ENCODE measurements at places on chromosomes 2 and 18.

GRCh38 chr2:159265171-159265576, 21.3 kb downstream of the WDSUB1 start:
- DNase-seq: no peak

GRCh38 chr18:49920731-49921130, 107.4 kb upstream of the ACAA2 start:
- DNase-seq: no peak

- DNase-seq: peak; percentile 46
Measured at GRCh38 chr2:69642709-69643601, 584 bp downstream of the AAK1 start.

DNA sequence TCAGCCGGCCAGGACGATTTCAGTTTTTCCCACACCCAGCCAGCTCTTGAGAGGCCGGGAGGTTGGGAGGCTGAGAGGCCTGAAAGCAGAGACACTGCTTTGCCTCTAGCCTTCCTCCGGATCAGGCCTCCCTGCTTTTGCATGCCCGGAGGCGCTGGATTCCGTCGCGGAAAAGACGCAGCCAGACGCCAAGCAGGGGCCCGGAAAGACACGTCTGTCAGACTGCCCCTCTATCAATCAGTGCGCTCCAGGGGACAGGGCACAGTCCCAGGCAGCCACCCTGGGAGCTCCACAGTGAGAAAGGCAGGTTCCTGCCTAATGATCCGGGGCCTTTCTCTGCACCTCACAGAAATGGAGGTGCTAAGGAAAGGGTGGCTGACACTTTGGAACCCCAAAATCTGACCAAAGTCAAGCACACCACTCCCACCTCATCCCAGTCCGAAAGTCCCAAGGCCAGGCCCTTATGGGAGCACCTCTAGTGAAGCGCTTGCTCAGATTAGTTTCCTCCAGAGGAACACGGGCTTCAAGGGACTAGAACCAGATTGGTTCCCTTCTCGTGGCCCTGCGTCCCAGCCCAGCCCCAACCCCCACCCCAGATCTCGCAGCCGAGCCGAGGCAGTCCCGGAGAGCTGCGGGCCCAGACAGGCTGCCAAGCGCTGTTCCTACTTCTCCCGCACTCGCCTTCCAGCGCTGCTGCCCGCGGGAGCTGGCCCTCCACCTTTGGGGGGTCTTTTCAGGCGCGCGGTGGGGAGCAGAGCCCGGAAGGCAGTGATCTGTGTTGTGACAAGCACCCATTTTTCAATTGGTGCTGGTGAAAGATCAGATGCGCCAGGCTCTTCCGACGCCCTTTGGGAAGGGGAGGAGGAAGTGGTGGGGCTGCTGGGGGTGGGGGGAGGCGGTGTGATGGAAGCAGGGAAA, 5.0 kb downstream of the DLX1 start:
- no peak for DNase-seq

GRCh38 chr18:31508781-31509180, 10.8 kb downstream of the DSG2 start:
- DNase-seq: no peak

DNA sequence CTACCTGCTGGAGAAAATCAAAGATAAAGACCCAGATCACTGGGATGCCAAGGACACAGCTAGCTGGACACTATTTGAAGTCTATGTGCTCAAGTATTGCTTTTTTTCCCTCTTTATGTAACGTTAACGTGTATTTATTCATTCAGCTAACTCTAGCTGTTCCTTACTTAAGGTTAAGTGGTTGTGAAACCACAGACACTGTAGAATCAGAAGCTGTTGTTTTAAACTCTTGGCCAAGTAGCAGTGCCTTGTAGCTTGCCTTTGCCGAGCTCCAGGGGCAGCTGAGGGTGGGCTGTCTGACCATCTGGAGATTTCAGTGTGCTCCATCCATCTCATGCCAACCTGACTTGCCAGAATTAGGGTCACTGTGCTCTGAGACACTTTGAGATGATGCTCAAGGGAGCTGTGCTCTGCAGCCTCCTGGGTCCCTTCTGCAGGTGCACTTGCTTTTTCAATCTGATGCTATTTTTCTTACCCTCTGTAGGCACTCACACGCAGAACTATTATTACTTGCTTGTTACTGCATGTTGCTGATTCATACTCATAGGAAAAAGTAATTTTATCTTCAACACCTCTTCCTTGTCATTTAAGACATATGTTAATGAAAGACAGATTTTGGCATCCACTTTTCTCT, 116.2 kb downstream of the METTL8 start:
- DNase-seq: no peak

- no peak for DNase-seq
Measured at GRCh38 chr2:25590921-25591505, 82.4 kb downstream of the DTNB start.

GRCh38 chr2:113211226-113212105, 37.7 kb downstream of the PSD4 start:
- DNase-seq: no peak

DNA sequence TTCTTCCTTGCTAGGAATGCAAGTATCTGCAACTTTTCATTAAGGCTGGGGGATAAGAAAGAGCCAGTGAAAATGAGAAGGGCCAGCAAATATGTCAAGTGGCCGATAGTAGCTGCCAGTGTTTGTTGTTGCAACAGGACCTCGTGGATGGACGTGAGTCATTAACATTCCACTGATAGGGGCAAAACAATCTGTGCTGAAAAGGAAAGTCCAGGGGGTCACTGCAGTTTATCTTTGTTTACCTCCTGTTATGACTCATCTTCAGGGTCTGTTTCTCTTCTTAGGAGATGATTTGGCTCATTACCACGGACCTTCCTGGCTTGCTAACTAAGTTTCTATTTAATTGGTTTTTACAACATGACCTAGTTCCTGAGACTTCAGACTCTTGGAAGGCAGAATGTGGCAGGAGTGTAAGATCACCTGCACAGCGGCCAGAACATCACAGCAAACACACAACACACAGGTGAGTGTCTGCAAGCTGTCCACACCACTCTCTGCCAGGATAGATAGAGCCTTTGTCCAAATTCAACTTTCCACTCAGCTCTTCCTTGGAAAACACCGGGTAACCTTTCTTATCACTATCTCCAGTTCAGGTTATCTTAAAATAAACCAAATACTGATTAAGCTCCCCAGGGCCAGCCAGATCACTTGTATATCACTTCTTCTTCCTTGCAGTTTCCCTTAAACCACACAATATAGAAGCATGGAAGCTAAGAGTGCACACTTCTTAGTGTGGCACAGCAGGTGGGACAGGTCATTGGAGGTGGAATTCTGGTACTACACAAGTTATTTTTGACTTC, 157.5 kb upstream of the LMAN1 start:
- no peak for DNase-seq

GRCh38 chr2:97617911-97618310, 28.0 kb upstream of the COX5B start:
- DNase-seq: no peak

DNA sequence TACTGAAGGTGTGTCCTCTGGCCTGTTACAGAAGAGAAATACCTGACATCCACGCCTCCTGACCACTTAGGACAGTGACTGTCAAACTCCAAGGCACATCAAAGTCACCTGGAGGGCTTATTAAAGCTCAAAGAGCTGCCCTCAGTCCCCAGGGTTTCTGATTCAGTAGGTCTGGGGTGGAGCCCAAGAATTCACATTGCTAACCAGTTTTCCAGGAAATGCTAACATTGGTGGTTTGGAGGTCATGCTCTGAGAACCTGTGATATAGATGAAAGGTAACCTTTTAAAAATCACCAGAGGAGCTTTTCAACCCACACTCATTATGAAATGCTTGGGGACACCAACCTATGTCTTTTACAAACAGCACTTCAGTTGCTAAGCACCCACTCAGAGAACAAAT, 172.3 kb downstream of the ALK start:
- DNase-seq: no peak

DNA sequence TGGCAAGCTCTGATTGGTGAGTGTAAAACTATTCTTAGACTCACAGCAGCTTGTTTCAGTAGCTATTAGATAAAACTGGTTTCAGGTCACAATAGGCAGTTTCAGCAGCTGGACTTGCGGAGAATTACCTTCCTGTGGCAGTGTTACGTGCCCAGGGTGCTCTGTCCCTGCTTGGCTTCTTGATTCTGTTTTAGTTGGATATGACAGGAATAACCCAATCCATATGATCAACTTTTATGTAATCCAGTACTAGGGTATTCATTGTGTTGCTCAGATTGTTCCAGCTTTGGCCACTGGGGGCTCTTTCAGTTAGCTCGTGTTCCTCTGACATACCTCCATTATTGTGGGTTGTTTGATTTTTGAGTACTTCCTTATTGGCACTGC, 43.1 kb downstream of the INPP4A start:
- DNase-seq: peak; percentile 42

GRCh38 chr2:239087046-239087710, 239.3 kb downstream of the TWIST2 start:
- no peak for DNase-seq

DNA sequence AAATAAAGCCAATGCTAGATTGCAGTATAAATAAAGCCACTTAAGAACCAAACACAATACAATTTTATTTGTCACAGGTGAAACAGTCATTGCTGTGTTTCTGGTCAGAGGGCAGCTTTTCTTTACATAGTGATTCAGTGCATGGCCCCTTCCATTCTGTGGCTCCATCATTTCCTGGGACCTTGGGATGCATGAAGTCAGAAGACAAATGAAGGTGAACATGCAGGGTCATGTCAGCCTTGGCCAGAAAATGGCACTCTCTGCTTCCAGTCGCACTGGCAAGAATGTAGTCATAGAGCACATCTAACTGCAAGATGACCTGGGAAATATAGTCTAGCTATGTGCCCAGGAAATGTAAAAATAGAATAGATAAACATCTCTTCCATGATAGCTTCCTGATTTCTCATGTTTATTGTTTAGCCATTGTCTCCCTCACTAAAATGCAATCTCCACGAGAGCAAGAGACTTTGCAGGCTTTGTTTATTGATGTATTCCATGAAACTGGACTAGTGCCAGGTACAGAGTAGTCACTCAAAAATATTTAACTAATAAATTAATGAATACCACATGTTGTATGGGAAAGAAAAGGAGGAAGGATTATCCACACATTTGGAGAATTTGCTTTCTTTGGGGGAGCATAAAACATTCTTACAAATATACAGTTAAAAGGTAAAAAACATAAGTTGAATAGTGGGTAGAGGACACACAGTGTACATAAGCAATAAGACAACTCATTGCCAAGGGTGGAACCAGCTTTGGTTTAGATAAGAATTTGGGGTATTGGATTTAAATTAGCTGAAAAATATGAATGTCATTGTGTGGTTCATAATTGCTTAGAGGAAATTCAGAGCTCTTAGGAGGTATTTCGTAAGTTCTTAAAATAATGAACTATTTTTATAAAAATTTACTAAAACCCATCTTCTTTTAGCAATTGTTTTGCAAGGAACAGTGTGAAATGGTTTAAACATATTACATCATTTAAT, 343.8 kb downstream of the PID1 start:
- no peak for DNase-seq

DNA sequence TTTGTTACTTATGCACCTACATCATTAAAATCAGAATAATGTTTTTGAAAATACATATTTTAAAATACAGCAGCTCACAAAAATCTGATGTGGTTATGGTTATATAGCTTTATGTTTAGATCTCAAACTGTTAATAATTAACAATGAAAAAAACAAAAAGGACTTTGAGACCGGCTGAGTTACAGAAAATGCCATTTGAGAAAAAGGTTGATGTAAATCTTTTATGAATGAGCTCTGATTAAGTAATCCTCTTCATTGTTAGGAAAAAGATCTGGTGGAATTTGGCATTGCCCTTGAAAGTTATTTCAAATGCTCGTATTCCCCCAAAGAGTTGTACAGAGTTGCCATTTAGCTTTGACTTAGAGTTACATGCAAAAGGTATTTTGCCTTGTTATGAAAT, 82.8 kb upstream of the PROKR1 start:
- no peak for DNase-seq

GRCh38 chr2:73291093-73291460, 2.3 kb downstream of the EGR4 start:
- peak; percentile 35 for DNase-seq

- DNase-seq: no peak
Measured at GRCh38 chr2:121155502-121156056, 129.4 kb downstream of the TFCP2L1 start.

- DNase-seq: no peak
Measured at GRCh38 chr2:178386986-178387597, 63.9 kb downstream of the PRKRA start.

- no peak for DNase-seq
Measured at GRCh38 chr2:179805001-179805400, 56.4 kb downstream of the ZNF385B start.

- DNase-seq: no peak
Measured at GRCh38 chr18:22318745-22319407, 98.8 kb downstream of the CTAGE1 start.

GRCh38 chr2:129877795-129878775, 101.4 kb upstream of the RAB6C start:
- DNase-seq: no peak

DNA sequence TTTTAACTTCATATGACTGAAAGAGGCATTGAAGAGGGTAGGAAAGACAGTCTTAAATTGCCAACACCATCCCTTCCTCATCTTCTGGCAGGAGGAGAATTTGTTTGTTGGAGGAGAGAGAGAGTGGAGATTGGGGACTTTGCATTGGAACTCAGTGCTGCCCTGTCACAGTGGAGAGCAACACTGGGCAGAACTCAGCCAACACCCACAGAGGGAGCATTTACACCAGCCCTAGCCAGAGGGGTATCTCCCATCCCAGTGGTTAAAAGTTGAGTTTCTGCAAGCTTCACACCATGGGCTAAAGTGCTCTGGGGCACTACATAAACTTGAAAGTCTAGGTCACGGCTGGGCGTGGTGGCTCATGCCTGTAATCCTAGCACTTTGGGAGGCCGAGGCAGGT, 174.1 kb downstream of the ANKRD30B start:
- no peak for DNase-seq

DNA sequence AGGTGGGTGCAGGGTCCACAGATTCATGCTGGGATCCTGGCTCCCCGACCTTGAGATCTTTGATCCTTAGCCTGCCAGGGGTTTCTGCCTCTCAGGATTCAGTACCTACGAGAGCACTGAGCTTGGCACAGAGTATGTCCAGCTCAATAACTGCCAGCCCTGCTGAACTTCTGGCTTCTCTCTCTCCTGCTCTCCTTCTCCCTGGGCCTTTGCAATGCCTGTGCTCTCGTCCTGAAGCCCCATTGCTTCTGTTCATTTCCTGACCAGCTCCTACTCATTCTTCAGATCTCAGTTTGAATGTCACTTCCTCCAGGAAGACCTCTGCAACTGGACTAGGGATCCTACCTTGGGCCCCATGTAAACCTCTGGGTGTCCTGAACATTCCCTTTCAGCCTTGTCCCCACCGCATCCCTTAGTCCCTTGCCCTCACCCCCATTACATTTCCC, 113.8 kb upstream of the HAAO start:
- no peak for DNase-seq

DNA sequence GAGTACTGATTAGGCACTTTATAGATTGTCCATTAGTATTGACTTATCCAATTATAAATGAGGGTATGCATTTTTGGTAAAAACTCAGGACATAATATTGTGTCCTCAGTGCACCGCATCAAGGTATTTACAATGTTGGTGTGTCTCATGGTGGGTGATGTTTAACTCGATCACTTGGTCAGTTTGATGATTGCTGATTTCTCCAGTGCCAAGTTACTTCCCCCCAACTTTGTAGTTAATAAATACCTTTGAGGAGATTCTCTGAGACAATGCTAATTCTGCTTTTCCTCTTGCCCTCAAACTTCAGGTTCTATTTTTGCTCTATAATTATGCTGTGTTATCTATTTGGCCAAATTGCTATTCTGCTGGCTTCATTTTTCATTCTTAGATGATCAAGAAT, 28.2 kb upstream of the SERPINB7 start:
- no peak for DNase-seq

GRCh38 chr2:17608251-17608650, 67.8 kb downstream of the VSNL1 start:
- DNase-seq: no peak
